ENCODE measurements at places on chromosomes 5 and 9.

- DNase-seq = no peak
Measured at GRCh38 chr5:54387659-54388232, 67.8 kb upstream of the HSPB3 start.

DNA sequence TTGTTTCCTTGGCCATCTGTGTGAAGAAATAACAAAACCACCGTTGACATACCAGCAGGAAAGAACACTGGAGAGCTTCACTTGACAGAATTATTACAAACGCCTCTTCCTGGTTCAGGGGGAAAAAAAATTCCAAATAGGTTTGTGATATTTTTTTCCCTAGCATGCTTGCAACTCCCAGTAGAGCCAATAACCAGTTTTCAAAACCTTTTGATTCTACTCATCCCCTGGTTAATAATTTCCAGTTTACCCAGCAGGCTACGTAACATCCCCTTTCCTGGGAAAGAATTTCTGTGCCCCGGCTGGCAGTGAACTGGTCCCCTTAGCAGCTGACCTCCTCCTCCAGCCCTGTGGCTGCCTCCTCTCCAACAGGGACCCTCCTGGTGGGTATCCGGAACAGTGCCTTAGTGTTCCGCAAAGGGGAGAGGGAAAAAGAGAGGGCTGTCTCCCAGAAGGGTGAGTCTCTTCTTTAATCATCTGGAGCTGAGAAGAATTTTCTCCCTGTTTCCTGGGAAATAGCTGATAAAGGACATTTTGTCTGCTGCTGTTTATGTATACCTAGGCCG, 72.8 kb upstream of the BOD1 start:
- no peak for DNase-seq

GRCh38 chr5:151270599-151270998, 17.6 kb downstream of the GM2A start:
- DNase-seq = no peak

- DNase-seq = no peak
Measured at GRCh38 chr9:36438536-36439236, 38.6 kb upstream of the RNF38 start.

DNA sequence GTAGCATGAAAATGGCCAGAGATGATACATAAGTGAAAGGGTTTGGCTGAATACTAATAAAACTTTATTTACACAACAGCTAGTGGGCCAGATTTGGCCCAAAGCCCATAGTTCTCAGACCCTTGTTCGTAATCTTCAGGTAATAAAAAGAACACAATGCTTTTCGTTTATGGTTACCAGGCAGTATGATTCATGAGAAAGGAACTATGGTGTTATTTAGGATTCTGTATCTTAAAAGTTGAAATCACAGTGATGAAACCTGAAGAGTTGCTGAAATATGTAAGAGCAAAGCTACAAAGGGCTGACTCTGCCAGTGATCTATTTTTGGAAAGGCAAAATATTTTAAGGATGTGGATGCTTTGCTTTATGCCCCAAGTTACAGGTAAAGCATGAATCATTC, 192.7 kb downstream of the SMC2 start:
- no peak for DNase-seq

DNA sequence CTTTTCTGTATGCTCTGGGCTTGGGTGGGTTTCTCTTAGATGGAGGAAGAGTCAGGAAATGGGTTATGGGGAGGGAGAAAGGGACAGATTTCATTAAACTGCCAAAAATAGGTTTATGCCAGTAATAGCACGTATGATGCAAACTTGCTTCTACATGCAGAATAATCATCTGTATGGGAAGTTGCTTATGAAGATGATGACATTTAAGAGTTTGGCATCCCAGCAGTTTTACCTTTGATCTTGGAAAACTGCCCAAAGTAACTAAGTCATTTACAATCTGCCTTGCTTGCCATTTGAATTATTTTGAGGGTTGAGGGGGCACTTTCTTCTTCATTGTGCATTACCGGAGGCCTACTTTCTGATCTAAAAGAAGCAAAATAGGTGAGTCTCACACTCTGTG, 282.9 kb upstream of the ANKRD55 start:
- DNase-seq = no peak

DNA sequence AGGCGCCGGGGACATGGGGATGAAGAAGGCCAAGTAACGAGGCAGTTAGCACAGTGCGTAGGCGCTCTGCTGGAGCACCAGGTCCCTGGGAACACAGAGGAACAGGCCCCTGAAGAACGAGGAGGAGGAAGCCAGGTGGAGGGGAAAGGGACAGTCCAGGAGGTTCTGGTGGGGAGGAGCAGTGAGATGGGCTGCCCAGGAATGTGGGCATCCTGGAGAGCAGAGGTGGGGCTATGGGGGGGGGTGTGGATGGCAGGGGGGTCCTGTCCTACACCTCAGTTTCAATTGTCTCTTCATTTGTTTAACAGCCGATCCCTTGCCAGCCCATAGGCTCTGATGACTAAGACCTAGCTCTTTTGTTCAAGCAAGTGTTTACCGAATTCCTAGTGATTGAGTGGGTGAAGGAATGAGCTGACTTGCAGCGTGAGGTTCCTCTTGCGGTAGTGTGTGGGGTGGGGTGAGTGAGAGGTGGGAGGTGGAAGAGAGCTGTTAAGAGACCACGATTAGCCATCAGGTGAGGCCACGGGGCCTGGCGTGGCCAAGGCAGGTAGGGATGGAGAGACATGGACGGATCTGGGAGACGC, 8.4 kb upstream of the PHYHD1 start:
- DNase-seq = no peak

- DNase-seq = no peak
Measured at GRCh38 chr9:133210609-133211008, 1.6 kb upstream of the OBP2B start.

GRCh38 chr5:180594311-180595045, 3.2 kb upstream of the SCGB3A1 start:
- no peak for DNase-seq

DNA sequence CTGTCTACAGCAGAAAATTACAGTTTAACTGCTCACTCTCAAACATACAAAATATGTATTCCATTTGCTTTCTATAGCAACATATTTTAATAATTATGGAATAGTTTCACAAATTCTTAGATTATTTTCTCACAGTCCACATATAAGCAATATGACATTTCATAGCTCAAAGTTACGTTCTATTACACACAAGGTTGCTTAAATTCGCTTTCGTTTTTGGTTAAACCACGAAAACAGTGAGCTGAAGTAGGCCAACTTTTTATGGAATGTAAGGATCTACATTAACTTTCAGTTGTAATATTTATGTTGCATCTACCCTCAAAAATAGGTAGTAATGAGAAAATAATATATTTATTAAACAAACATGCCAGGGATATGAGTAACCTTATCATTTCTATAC, 966.0 kb upstream of the ACO1 start:
- no peak for DNase-seq

GRCh38 chr5:117266280-117266679, 691.7 kb upstream of the SEMA6A start:
- no peak for DNase-seq

GRCh38 chr5:131974956-131975726, 29.7 kb upstream of the MEIKIN start:
- no peak for DNase-seq

DNA sequence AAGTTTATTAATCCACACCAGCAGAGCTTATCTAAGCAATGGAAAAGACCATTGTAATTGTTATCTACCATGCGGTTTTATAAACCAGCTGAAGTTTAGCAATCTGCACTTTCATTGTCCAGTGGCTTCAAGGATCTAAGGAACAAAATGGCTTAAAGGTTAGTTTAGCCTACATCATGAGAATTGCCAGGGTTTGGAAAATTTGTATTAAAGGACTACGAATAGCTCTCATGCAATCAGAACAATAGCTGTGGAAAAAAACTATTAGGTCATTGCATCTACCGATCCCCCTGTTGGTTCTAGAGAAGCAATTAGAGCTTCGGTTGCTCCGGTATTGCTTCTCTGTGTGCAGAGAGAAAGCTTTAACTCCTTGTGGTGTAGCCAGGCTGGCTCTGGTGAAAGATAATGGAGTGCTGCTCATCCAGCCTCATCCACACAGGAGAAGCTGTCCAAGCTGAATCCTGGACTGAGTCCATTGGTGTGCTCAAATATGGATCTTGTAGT, 86.3 kb upstream of the SLC12A2 start:
- DNase-seq = no peak

DNA sequence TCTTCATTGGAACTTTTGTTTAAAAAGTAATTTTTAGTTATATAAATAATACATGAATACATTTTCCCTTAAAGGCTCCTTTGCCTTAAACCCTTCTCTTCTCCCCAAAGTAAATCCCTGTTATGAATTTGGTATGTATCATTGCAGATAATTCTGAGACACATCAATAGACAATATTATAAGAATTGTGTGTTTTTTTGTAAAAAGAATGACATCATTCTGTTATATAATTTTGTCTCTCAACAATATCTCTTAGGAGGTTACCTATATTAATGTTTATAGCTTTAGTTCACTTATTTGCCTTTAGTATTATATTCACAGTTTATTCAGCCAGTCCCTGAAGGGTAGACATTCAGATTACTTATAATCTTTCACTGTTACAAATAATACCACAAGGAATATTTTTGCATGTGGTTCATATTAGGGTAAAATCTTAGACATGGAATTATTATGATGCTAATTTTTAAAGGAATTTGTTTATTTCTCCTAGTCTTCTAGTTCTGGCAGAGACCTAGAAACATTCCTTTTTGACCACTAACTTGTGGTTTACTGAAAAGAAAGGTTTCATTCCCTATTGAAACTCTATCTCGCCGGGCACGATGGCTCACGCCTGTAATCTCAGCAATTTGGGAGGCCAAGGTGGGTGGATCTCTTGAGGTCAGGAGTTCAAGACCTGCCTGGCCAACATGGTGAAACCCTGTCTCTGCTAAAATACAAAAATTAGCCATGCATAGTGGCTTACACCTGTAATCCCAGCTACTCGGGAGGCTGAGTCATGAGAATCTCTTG, 105.6 kb downstream of the KCTD16 start:
- DNase-seq = no peak

DNA sequence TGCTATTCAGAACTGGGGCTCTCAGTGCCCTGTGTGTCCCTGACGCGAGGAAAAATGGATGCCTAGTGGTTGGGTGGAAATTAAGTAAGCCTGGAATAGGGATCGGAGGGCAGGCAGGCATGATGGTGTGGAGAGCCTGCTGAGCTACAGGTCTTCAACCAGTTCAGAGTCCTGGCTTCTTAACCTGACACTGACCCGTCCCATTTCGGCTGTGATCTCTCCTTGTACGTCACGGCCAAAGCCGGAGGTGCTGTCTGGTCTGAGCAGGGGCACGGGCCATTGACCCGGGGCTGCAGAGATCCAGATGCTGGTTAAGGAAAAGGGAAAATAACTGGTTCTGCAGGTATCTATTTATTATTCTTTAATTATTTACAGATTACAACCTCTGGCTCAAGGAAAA, 27.9 kb downstream of the RHOBTB3 start:
- no peak for DNase-seq

GRCh38 chr9:120532475-120532874, 47.5 kb downstream of the CDK5RAP2 start:
- DNase-seq = no peak

- no peak for DNase-seq
Measured at GRCh38 chr5:102902135-102902448, 147.0 kb downstream of the PAM start.

- no peak for DNase-seq
Measured at GRCh38 chr9:21155501-21155900, 11.0 kb downstream of the IFNA21 start.

- no peak for DNase-seq
Measured at GRCh38 chr9:7790022-7790818, 9.4 kb downstream of the DMAC1 start.

- no peak for DNase-seq
Measured at GRCh38 chr9:110752766-110753165, 84.2 kb downstream of the MUSK start.

GRCh38 chr9:130681769-130682420, 11.7 kb upstream of the EXOSC2 start:
- DNase-seq = no peak

DNA sequence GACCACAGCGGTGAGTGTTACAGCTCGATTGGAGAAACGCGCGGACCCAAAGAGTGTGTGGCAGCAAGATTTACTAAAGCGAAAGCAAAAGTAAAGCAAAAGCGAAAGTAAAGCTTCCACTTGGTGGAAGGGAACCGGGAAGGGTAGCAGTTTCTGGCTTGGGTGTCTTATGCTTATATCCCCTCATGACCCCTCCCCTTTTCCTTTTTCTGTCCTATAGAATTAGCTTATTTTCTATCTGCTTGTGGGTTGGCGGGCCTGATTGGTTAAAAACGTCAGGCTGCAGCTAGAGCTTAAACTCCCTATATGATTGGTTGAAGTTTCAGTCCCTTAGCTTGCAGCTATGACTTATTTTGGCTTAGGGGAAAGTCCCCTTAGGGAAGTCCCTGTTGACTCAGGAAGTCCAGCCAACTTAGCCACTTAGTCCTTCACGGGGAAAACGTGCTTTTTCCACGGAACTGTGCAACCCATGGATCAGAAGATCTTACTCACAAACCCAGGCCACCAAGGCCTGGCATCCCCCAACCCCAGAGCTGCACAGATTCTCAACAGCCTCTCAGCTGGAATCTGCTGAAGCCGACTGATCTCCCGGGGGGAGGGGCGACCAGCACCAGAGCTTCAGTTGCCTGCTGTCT, 114.2 kb upstream of the ADAMTS16 start:
- no peak for DNase-seq

DNA sequence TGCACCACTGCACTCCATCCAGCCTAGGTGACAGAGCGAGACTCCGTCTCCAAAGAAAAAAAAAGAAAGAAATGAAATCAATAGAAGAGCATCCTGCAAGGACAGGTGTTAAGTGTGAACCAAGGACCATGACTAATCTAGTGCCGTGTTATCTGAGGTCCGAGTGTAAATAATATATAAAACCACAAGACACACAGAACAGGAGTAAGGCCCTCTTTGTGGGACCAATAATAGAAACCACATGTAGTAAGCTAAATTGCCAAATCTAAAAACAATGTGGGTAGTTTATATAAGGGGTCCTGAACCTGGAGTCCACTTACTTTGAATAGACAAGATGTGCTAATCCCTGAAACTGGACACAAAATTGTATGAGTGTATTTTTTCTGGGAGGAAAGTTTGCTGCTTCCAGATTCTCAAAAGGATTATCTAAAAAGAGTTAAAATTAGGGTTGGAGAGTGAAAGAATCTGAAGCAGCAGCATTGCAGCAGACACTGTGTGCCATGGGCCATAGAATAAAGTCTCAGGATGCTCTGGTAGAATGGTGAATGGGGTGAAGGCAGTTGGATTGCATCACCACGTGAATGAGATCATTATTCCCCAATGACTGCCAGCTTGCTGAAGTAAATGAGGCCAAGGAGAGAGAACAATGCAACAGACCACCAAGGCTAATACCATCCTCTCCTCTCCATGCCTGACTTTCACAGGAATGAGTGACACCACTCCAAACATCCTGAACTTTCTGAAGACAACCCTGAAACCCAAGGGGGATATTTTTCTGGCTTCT, 222.7 kb downstream of the DCP2 start:
- DNase-seq = no peak

Data from activated CD8-positive, alpha-beta memory T cell treated with anti-CD3 and anti-CD28 coated beads for 48 hours (primary cell).